ENCODE measurements at places on chromosomes 3 and 15.

- DNase-seq, result no peak
Measured at GRCh38 chr15:74240002-74240568, 4.0 kb downstream of the CCDC33 start.

- DNase-seq, result no peak
Measured at GRCh38 chr3:42613462-42613861, 13.0 kb downstream of the NKTR start.

DNA sequence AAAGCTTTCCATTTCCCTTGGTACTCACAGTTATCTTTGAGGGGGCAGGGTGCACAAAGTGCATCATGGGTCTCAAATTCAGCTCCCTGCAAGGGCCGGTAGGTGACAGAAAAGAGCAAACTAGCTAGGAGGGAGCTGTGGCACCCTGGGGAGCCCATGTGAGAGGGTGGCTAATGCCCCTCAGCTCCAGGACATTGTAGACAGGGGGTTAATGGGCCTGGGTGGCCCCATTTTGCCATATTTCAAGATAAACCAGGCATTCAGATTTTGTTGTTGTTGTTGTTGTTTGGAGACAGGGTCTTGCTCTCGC is 3.7 kb upstream of the SLC6A6 start:
- no peak for DNase-seq

DNA sequence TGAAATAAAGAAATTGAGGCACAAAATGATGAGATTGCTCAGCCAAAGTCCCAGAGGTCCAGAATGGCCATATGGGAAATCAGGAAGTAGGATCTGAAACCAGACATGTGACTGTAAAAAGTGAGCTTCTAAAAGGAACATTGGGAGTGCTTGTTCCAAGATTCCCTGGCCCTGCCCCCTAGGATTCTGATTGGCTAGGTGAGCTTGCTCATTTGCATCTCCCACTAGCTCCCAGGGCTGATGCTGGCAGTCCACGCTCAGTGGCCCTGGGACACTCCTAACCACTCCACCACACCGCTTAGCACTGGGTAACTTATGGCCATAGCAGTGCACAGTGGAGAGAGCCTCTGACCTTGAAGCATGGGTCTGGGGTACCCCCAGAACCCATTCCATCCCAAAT is 326.7 kb downstream of the NTRK3 start:
- no peak for DNase-seq

DNA sequence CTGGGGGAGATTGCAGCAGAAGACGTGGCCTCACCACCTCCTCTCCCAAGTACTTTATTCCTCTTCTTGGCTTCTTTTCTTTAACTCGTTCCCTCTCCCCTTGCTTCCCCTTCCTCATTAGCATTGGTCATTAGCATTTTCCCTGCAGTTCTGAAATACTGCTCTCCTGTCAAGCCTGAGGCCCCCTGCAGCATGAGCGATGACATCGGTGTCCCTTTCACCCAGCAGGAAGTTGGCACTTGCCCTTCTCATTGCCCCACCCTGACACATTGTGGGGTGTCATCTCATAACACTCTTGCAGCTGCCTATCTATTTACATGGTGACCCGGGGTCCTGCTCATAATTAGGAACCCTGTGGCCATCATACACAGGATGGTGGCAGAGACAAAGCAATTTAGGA is 167.1 kb downstream of the ARRDC4 start:
- DNase-seq, result no peak

DNA sequence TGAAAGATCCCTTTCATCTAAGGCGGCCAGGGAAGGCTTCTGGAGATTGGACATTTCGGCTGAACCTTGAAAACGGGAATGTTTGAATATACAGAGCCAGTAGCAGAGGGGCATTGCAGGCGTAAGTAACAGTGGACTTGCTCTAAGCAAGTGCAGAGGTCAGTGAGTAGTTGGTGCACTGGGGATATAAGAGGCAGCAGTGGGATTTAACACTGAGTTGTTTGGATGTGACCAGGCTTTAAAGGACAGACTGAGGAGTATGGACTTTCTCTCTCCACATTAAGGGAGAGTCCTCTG is 1.3 kb downstream of the ARNT2 start:
- DNase-seq, result no peak

DNA sequence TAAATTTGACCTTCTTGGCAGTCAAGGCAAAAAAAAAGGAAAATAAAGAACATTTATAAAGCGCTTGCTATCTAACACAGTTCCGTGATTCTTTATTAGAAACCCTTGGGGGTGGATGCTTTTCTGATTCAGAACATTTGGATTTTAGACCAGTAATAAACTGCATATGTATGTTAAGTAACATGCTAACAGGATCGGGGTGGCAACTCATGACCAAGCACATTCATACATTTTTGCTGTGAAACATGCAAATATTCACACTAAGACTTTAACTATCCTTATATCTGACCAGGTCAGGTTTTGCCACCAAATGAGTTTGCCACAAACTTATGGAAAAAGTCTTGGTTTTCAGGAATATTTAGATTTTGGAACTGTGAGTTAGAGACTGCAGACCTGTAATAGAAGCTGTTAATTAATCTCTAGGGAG is 30.4 kb upstream of the KLF13 start:
- no peak for DNase-seq

DNA sequence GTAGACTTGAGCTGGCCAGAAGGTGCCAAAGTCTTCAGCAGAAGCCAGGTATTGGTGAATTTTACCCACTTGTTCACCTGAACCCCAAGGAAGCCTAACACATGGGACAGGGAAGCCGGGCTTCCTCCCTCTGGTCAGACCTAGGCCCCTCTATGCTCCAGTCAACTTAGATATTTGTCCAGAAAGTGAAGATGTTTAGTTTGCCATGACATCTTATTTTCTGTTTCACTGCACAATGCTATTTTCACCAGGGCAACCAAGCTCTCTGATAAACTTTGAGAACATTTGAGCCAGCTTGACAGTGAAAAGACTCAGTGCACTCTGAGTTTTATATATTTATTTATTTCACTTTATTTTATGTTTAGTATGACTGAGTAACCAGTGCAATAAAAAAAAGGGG is 71.0 kb downstream of the SOX14 start:
- DNase-seq, result no peak

GRCh38 chr15:29345549-29346525 is 76.2 kb upstream of the NSMCE3 start:
- DNase-seq, result no peak

- no peak for DNase-seq
Measured at GRCh38 chr3:76724075-76724474, 315.8 kb upstream of the ROBO2 start.

- no peak for DNase-seq
Measured at GRCh38 chr3:51715231-51715976, 8.5 kb downstream of the GRM2 start.

DNA sequence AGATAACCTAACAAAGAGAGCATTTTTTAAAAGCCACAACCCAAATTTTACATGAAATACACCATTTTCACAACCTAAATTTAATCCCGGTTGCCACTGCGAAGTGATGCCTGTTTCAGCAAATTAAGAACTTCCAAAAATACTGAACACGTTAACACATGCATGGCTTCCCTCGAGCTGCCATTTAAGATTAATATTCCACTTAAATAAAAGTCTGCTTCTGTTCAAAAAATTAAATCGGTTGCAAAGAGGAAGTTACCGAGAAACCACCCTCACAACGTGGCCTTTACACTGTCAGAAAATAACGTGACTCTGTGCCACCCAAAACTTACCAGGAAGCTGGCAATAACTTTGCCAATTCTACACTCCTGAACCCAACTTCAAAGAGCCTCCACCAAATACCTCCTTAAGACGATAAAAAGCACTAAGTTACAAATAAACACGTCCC is 1.2 kb downstream of the TBL1XR1 start:
- DNase-seq, result no peak

- DNase-seq, result no peak
Measured at GRCh38 chr15:38828031-38828532, 263.5 kb upstream of the RASGRP1 start.

DNA sequence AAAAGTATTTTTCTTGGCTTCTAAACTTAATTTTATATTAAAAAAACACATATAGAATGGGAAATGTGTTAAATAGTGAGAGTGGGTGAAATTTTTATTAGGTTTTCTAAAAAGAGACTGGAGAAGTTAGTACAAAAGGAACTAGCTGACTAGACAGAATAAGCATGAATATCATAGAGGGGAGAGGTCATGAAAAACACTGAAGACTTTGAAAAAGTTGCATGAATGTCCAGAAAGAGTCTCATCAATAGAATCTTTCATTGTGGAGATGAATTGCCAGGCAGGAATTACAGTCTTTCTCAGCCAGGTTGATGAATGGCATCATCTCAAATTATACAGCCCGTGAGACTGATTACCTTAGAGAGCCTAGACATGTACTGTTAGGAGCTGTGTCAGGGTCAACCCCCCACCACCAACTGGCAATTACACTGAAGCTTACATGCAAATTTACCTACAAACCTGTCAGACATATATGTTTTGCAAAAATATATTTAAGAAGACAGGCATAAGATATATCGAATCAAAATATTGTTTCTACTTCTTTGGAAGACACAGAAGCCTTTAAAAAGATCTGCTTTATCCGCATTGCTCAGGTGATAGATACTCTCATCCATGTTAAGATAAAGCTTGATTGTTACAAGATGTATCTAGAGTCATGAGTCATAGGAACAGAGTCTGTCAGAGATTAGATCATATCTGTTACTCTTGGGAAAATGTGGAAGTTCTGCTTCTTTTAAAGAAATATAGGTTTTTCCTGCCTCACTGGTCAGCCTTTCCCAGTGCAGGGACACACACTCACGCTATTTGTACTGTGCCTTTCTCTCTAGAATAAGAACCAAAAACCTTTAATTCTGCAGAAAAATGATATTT is 34.8 kb upstream of the PFN2 start:
- no peak for DNase-seq

- DNase-seq, result no peak
Measured at GRCh38 chr3:134357261-134357913, 16.9 kb downstream of the AMOTL2 start.

DNA sequence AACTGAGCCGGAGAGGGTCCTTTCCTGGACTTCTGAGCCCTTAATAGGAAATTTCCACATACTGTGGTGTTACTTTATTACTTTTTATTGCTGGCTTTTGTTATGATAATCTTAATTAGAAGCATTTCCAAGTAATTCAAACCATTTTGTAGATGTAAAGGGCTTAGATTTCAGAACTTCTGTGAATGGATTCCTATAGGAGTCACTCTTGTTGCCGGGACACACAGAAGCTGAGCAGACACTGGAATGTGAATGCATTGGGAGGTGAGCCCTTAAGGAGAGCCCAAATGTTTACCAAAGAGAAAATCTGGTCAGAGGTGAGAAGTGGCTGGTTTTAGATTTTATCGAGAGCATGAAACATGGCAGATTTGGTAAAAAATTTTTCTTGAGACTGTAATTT is 87.4 kb downstream of the FNDC3B start:
- DNase-seq, result no peak

DNA sequence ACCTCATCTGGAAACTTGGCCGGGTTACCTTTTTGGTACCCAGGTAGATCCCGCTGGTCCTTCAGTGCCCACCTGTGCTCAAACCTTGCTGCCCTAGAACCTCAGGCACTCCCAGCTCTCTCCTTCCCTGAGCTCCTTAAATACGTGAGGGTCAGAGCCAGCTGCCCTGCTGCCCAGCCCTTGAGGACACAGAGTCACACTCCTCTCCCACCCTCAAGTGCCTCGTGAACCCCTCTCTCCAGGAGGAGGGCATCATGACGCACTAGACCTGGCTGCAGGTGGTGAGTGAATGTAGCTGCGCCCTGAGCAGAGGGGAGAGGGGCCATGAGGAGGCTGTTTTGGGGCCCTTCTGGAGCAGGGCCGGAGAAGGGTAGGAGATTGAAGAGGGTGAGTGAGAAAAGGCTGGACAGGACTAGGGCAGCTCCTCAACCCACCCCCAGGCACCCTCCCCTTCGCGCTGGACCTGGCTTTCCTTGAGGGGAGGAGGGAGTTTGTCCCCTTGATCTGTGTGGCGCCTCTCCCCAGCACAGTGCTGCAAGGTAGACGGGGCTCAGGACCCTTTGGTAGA is 941 bp downstream of the SLC12A8 start:
- DNase-seq, result no peak

DNA sequence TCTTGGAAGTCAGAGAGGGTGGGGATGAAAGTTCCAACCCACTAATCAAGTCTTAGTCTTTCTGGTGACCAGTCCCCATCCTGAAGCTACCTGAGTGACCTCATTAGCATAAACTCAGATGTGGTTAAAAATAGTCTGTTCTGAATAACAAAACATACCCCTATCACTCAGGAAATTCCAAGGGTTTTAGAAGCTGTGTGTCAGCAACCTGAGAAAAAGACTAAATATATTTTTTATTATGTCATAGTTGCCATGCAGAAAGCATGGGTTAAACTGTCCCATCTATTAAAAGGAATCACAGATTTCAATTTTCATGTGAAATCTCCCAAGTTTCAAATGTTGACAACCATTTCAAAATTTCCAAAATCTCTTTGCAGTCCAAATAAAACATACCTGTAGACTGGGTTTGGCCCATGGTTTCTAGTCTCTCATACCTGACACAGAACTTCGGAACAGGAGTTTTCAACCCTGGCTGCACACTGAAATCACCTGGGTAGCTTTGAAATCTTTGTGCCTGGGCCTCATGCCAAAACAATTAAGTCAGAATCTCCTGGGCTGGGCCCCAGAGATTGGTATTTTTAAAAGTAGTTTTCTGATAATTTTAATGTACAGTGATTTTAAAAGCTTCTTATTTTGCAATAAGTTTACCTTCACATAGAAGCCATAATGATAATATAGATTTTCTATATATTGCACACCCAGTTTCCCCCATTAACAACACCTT is 476.3 kb downstream of the RBMS3 start:
- DNase-seq, result no peak

- DNase-seq, result no peak
Measured at GRCh38 chr3:171741377-171741776, 68.9 kb downstream of the PLD1 start.

DNA sequence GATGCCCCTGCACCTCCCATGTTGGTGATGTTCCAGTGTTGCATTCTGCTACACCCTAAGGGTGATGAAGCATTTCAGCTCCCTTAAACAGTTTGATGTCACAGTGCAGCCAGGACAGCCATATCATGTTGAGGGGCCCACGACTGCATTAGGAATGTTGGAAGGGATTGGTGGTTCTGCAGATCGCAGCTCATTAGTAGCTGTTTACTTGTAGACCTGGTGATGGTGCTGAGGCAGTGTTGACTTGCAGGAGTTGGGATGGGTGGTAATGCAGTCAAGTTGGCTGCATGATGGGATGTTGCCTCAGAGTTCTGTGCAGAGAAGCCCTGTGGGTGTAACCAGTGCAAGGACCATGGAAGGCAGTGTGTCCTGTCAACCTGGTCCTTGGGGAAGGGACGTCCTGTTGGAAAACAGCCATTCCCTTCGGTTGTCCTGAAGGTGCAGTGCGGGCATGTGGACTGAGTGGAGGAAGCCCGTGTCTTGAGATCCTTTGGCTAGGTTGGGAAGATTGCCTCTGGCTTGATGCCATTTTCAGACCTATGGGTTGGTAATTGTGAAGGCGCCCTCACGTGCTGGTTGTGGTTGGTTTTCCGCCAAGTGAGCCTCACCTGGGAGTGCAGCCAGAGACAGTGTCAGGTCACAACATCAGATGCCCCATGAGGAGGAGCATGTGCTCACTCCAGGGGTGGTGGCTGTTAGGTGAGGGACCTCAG is 100.7 kb downstream of the SNRPN start:
- DNase-seq, result no peak
